ENCODE measurements at places on chromosomes 6 and 20. TPM values are rescaled to one million over a fixed set of nuclear protein-coding genes. Genes with fewer than 3 reads are reported as not detected.

- peaks cover 9% of the 10 kb centered on the region for H3K4me1 ChIP-seq
- no peaks in the 10 kb centered on the region for H3K27me3 ChIP-seq
These were observed 446.7 kb downstream of the GJA1 start for GRCh38 chr6:121881974-121882667.

GRCh38 chr6:119162134-119162775 lies 83.8 kb upstream of the FAM184A start:
- DNase-seq: no peak
- no peak overlapping the region for H3K4me3 ChIP-seq
- H3K27me3 ChIP-seq: no peaks in the 10 kb centered on the region
- H3K36me3 ChIP-seq: no peaks in the 10 kb centered on the region
- H3K4me1 ChIP-seq: no peaks in the 10 kb centered on the region

DNA sequence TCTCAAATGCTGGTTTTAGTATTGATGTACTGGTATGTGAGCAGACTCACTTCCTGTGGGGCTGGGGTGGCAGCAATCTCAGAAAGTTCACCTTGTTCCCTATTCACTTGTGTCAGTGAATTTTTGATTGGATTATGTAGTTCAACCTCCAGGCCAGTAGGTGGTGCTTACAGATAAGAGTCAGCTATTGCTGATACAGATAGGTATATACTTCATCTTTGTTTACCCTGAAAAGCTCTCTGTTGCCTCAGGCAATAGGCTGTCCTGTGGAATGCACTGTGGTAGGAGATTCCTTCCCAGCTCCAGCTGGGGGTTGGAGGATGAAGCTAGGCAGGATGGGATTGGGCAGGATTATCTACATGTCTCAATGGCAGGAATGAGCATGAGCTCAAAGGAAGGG lies 851.2 kb upstream of the EYS start:
- no peak overlapping the region for H3K4me3 ChIP-seq
- H3K27ac ChIP-seq: no peak overlapping the region
- peak; percentile 59 for DNase-seq
- H3K36me3 ChIP-seq: no peaks in the 10 kb centered on the region

- no peak overlapping the region for H3K4me3 ChIP-seq
- H3K4me1 ChIP-seq: no peaks in the 10 kb centered on the region
- no peak for DNase-seq
- H3K36me3 ChIP-seq: no peaks in the 10 kb centered on the region
- H3K27me3 ChIP-seq: no peaks in the 10 kb centered on the region
These were observed 109.4 kb upstream of the HCRTR2 start for GRCh38 chr6:55064711-55065420.

DNA sequence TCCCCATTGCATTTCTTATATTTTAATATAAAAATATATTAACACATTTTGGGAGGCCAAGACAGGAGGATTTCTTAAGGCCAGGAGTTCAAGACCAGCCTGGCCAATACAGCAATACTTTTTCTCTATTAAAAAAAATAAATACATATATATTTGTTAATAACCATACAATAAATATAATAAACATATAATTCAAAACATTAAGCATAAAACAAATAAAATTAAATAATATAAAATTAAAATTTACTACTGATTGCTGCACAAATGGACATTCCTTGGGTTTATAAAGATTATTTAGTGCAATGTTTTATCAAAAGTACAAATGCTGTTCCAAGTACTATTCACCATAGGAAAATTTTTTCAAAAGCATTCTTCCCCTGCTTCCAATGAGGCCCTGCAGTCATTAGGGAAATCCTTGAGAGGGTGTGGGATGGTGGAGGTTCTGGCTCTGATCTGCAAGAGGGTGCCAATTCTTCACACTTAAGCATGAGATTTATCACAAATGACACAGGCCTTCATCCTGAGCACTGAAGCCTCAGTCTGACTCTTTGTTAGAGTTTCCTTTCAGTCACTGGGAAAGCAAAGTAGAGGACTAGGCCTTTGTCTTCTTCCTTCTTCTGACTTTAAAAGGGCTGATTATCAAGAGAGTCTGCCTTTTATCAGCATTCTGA lies 596.7 kb downstream of the EPM2A start:
- H3K27ac ChIP-seq: no peak overlapping the region
- no peaks in the 10 kb centered on the region for H3K36me3 ChIP-seq
- H3K27me3 ChIP-seq: no peaks in the 10 kb centered on the region
- no peak overlapping the region for H3K4me3 ChIP-seq
- no peaks in the 10 kb centered on the region for H3K4me1 ChIP-seq
- no peak for DNase-seq

GRCh38 chr6:1076531-1077459 lies 235.1 kb upstream of the FOXQ1 start:
- H3K27ac ChIP-seq: no peak overlapping the region
- H3K4me3 ChIP-seq: no peak overlapping the region
- no peaks in the 10 kb centered on the region for H3K36me3 ChIP-seq
- H3K4me1 ChIP-seq: no peaks in the 10 kb centered on the region
- no peaks in the 10 kb centered on the region for H3K27me3 ChIP-seq

Gene POM121L2
- 0.07 TPM for total RNA-seq

Gene TGM3
- not detected for total RNA-seq

Gene TRIM15
- total RNA-seq: 1.0 TPM

Gene MCM9
- total RNA-seq: 16.6 TPM

All from GM23338 (cell line).